ENCODE measurements at places on chromosomes 12 and 14.

GRCh38 chr12:80939231-80939950, 1.7 kb upstream of the LIN7A start:
- DNase-seq, result no peak

DNA sequence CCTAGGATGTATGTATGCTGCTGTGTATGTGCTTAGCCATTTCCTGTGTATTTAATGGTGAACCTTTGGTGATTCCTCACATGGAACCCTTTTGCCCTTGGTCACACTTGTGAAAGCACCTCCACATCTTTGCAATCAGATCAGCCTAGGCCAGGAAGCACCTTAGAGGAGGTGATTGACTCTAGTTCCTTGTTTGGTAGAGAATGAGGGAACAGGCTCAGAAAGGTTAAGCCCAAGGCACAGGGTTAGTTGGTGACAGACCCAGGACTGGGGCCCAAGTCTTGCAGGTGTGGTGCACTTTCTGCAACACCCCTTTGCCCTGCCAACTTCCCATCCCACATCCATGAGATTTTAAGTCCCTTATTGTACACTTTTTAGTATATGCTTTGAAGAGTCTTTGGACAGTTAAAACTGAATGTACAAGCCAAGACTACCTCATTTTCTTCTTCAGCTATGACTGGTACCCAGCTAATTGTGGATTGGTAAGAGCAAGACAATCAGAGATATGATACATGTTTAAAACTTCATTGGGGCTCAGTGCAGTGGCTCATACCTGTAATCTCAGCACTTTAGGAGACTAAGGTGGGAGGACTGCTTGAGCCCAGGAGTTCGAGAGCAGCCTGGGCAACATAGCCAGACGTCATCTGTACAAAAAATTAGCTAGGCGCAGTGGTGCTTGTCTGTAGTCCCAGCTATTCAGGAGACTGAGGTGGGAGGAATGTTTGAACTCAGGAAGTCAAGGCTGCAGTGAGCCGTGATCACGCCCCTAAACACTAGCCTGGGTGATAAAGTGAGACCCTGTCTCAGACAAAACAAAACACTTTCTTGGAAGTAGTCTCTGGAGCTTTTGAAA, 71.1 kb downstream of the RASSF3 start:
- DNase-seq, result no peak

GRCh38 chr12:96194576-96194889, 358 bp downstream of the ELK3 start:
- DNase-seq, result no peak

DNA sequence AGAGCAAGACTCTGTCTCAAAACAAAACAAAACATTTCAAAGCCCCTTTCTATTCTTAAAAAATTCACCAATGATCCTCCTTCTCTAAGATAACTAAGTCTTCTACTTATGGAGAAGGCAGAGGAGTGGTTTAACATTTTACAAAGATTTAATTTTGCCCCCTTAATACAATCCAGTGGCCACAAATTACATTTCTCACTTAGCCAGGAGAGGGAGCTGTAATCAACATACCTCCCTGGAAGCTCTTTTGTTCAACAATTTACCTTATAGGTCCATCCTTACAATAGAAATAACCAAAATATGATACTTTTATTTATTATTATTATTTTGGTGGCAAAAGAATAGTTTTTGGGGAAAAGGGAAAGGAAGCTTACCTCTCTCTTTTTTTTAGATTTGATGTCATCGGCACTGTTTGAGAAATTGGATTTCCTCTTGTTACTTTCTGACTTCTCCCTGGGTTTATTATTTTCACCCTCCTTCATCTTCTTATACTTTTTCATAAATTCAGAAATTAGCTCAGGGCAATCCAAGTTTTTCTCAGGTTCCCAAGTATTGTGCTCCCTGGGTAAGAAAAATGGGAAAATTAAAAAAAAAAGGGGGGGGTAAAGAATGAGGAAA, 28.1 kb downstream of the CBX5 start:
- DNase-seq, result no peak

GRCh38 chr14:30584058-30584630, 25.2 kb downstream of the G2E3 start:
- no peak for DNase-seq

- no peak for DNase-seq
Observed at GRCh38 chr12:48027183-48028002, 23.1 kb upstream of the COL2A1 start.

- no peak for DNase-seq
Observed at GRCh38 chr12:26524862-26525465, 308.0 kb downstream of the ITPR2 start.
